Astrocyte of the cerebellum (primary cell): ENCODE measurements at places on chromosomes 2 and 18.
A peak's percentile ranks its signal among the peaks of the same experiment; 100 is the strongest.

DNA sequence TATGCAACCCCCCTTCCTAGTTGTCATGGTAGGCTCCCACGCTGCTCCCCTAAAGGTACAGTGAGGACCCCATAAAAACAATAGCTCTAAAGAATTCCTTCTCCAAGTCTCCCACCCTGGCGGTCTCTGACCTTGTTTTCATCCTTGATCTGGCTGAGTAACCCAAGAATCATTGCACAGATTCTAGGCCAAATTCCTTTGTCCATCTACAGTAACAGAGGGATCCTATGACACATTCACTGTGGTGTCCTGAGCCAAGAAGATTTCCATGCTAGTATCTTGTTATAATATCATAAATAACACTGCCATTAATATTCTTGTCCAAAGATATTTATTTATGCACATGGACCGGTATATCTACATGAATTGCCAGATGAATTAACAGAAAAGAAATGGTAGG, 240.2 kb downstream of the CYP26B1 start:
- no peak for DNase-seq

DNA sequence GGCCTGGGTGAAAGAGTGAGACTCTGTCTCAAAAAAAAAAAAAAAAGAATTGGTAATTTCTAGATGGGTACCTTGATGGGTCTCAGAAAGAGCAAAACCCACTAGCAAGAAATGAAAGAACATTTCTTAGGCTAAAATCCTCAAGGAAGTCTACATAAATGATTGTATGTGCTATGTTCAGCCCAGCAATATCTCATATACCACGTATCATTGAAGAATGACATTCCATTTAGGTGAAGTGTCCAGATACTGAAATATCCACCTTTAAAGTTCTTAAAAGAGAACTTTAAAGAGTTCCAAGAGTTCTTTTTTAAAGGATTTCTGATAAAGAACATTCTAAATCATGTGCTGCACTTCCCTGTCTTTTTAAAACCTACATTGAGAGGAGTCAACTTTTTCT, 19.2 kb downstream of the NRP2 start:
- DNase-seq, result no peak

DNA sequence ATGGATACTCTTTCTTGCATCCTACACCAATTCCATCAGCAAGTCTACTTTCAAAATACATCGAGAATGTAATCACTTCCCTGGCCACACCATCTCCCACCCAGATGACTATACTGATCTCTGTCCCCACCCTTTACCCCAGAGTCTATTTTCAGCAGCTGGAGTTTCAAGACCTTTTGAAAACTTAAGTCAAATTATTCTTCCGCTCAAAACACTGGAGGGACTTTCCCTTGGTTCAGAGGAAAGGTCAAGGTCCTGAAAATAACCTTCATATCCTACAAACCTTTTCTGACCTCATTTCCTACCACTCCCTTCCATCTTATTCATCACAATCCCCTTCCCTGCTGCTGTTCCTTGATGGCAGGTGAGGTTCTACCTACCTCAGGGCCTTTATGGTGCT, 58.8 kb upstream of the LYPD6 start:
- DNase-seq, result no peak

DNA sequence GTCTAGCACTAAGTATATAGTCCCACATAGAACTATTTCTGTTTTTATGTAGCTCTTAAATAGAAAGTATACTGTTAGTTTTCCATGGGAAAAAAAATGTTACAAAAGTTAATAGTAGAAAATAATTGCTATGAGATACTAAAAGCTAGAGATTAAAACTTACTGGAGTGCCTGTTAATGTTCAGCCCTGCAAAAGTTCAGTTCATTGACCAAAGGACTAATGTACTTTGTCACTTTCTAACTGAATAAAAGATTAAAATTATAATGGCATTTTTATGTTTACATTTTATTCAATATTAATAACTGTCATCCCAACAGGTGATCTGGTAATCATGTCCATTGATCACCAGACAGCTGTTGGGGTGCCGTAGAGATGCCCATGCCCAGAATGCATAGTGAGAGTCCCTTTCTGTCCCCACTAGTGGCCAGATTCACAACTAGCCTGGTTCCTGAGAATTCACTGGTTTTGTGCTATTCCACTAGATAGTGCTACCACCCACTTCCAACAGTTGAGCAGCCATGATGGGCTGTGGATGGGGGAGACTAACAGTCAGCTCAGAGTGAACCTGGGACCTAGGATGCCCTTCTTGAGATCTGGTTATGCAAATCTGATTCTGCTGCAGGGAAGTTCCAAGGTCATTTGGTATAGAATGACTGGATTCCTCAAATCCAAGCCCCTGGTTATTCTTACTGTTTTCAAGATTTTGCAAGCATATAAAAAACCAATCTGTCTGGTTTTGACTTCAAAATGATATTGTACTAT, 57.8 kb downstream of the AFTPH start:
- DNase-seq, result no peak

DNA sequence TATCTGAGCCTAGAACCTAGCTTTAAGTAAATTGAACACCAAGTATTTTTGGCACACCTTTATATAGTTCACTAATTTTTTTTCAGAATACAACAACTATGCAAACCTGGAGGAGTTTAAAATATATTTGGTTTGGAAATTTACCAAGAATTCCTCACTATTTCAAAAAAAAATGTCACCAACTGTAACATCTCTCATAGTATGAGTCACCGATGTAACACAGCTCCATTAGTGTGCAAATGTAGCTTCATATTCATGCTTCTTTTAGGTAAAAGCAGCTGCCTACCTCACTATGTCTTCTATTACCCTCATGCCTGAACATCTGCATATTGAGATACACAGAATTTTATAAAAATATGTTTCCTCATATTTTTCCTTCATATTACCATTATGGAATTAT, 80.5 kb downstream of the NRXN1 start:
- DNase-seq, result peak; percentile 15

GRCh38 chr18:32048507-32049091, 30.0 kb downstream of the RNF125 start:
- DNase-seq, result no peak

DNA sequence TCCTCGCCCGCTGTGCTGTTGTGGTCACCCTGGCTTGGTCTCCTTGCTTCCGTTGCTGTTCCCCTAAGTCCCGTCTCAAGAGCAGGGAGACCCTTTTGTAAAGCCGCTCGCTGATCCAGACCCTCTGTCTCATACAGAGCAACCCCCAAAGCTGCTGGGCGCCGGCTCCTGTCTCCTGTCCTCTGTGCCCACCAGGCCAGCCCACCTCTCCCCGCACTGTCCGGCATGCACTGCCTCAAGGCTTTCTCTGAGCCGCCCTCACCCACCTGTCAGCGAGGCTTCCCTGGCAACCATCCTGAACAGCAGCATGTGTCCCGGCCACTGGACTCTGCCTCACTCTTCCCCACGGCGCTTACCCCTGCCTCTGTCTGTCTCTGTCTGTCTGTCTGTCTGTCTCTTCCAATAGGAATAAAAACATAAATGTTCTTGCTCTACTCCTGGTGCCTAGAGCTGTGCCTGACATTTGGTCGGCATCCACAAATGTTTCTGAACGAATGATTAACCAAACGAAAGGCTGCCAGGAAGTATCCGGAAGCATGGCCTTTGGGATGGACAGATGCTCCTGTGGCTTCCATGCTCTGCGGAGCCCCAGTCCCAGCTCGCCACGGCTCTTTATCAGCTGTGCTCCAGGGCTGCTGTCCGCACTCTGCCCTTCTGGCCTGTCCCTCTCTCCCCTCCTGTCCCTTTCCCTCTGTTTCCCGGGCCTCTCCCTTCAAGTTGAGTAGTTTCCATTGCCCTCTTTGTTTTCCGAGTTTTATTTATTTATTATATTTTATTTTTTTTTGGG, 7.8 kb downstream of the COLEC11 start:
- no peak for DNase-seq

- no peak for DNase-seq
Measured at GRCh38 chr2:70340075-70340474, 38.2 kb upstream of the FAM136A start.

GRCh38 chr18:72161691-72162090, 382.5 kb downstream of the CBLN2 start:
- DNase-seq, result no peak

GRCh38 chr2:241869087-241869961, at the start of gene RTP5:
TSS of gene RTP5 (plus strand) at chr2:241869729. CDS start at chr2:241869757, 28 bp downstream.
- DNase-seq, result no peak
